ENCODE measurements at places on chromosomes 3 and 15.

DNA sequence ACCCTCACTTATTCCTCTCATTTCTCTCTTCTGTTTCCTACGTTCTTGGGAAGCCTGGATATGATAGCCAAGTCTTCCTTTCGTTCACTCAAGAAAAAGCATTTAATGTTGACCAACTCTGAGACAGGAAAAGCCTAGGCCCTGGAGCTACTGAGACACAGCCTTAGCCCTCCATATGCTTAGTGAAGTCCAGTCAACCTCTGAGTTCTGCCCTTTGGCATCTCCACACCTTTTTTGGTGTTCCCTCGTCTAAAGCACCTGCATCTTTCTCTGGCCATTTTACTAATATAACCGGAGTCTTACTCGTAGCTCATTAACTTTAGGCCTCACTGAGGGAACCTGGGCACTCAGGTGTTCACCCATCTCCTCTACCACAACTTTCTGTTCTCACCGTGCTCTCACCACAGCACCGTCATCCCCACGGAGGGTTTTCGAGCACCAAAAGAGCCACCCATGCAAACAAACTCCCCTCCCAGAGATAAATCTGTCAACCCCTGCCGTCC is 632 bp downstream of the MTHFS start:
- DNase-seq = no peak

DNA sequence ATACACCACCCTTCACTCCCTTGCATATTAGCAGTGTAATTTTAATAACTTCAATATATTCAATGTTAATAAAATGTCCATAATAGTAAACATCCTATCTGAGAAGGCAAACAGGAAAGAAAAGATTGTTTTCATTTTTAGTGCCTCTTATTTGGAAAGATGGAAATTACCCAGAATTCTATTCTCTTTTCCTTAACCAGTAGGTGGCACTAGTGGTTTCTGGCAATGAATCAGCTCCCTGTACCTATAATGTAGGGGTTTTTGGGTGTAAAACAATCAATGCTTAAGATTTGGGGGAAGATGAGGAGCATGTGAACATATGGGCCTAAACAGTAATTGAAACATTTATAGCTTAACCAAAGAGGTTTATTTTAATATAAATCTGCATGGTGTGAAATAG is 5.7 kb upstream of the SEMA6D start:
- DNase-seq = no peak

- no peak for DNase-seq
These were observed 7.4 kb downstream of the ZFAND6 start for GRCh38 chr15:80066912-80067311.

DNA sequence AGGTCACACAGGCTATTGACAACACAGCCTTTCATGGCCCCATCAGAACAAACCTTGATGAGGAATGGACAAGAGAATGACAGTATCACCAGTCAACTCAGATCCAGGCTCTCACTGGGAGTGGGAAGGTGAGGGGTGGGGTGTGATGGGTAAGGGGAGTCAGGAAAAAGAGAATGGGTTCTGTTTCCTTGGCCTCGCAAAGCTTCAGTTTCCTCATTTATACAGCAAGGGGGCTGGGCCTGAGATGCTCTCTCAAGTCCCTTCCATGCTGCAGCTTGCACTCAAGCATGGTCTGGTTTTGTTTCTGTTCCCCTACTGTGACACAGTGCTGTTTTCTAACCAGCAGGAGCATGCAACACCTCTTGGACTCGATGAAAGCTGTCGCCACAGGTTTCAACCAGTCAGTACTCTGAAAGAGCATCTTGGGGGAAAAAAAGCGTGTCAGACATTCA is 65.7 kb upstream of the IL12A start:
- DNase-seq = no peak

GRCh38 chr15:75067123-75067830 is 43.9 kb downstream of the PPCDC start:
- DNase-seq = no peak

DNA sequence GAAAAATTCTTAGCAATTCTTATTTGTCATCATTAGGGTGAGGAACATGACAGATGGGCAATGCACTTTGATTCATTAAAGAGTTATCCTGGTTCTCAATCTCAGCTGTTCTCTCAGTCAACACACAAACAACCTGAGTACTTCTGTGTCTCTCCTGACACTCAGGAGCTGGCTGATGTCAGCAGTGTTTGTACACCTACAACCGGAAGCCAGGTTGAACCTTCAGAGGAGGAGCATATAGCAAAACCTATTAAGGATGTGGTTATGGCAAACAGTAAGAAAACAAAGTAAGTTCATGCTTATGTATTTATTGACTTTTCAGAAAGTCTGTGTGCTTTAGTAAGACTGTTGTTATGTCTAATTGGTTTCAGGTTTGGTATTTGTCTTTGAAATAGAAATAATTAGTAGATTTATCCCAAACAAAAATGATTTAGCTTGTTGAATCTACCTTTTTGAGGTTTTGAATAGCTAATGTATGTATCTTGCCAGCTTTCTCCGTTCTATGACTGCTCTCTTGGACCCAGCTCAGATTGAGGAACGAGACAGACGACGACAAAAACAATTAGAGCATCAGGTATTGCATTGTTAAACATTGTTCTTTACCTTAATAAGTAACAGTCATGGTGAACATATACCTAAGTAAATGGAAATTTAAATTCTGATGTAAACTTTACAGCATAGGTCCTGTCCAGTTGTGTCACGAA is 36.6 kb downstream of the CCDC66 start:
- DNase-seq = no peak

DNA sequence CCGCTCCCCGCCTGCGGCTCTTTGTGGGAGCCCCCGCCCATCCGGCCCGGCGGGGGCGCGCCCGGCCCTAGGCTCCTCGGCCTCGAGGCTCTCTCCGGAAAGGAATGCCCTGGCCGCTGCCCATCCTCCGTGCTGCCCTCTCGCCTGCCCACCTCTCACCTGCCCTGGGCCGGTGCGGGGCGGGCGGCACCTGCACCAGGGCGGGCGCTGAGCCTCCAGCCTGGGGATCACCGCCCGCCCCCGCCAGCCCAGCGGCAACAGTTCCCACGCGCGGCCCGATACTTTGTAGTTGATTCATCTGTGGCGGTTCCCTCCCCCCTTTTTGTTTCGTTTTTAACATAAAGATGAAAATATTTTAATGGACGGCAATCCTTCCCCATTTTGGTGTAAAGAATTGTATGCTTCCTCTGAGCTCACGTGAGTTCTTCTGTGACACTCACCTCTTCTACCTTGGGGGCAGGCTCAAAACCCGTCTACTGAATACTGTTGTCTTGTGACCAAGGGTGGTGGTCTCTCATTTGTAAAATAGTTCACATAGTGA is 1.9 kb downstream of the KLF13 start:
- DNase-seq = no peak

DNA sequence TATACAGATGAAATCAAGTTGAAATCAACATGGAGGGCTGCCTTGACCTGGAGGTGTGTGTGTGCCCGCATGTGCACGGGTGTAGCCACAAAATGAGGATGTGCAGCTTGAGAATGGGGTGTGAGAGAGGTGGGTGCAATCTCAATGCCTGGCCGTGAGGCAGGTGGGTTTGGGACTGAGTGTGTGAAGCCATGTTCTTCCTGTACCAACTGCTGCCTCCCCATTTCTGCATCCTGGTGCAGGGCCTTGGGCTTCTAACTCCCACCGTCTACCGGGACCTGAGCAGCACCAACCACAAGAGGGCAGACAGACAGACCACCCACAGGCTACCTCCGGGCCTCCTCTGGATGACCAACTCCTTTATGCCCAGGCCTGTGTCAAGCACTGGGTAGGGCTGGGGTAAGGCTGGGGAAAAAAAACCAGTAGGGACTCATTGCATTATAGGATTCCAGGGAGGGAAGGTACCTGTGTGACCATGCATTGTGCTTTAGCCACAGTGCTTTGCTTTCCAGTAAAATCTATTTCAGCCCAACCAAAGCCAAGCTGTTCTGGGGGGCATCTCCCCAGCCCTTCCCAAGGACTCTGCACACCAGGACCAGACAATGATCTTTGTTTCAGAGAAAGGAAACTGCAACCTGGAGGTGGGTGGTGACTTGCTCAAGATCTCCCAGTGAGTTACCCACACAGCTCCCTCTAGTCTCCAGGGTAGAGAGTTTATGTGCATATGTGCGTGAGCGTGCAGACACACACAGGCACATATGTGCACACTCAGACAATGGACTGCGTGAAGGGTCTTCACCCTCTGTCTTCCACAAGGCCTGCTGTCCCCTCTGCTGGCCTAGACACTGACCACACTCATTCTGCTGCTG is 162.2 kb upstream of the TLE3 start:
- no peak for DNase-seq

GRCh38 chr3:186162221-186162620 is 53.3 kb upstream of the ETV5 start:
- no peak for DNase-seq

- DNase-seq = no peak
These were observed 56.7 kb upstream of the MAGI1 start for GRCh38 chr3:66095295-66096001.

DNA sequence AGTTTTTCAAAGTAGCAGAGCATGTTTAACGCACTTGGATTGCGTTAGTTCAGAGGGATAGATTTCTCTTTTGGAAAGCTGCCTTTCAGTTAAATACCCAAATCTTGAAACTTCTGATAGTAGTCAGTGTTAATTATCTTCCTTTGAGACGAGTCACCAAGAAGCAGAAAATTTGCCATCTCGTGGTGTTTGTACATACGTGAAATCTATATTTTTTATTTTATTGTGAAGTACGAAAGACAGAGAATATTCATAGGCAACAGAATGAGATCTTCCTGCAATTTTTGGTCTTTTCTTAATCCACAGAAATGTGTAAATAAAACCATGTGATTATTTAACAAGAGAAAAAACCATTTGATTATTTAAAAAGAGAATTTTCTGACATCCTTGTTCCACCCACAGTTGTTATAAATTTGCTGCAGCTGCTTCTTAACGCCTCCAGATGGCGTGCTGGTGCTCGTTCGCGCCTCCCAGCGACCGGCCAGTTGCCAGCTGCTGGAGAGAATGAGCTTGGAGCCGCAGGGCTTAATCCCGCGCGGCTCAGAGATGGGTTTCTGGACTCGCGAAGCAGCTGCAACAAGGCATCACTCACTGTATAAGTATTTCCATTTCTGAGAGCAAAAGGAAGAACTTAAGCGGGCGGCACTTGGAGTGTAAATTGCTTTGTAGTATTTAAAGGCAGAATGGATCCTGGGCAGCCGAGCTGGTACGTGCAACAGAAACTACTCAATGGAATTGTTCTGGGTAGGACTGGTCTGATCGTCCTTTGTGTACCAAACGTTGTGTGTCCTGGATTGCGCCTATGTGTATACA is 10.5 kb upstream of the SLITRK3 start:
- peak; percentile 53 for DNase-seq

DNA sequence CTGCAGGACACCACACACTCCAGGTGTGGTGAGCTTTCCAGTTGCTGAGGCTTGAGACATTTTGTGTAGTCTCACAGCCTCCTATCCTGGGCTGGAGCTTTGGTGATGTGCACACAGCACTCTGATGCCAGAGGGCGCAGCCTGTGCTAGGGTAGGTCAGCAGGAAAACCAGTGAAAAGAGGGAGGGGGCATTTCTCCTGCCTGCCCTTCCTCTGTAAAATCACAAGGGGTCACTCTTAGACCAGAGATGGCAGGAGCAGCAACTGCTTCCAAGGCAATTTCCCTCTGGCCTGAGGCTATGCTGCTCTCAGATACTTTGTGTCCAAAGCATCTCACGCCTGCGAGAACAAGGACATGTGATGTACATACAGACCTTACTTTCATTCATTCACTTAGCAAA is 16.5 kb upstream of the MUSTN1 start:
- DNase-seq = no peak

GRCh38 chr3:7436542-7436941 is 575.6 kb downstream of the GRM7 start:
- DNase-seq = no peak

DNA sequence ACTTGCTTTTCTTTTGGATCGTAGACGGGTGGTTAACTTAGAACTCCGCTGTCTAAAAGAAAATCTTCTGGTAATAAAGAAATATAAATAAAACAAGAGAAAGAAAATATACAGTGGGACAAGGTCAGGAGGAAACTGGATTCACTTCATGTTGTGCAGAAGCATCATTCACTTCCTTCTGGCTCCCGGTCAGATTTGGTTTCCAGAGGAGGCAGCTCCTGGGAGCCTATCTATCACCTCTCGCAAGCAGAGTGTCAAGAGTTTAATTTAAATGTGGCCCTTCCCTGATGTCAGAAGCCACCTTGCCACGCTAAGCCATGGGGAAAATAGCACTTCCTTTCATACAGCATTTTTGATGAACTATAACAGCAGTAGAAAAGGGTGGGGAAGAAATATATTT is 139.1 kb downstream of the NSMCE3 start:
- DNase-seq = no peak
